ENCODE measurements at places on chromosomes 12 and 14.

GRCh38 chr12:48351022-48351708 is 446 bp upstream of the ZNF641 start:
- peak; percentile 86 for DNase-seq

DNA sequence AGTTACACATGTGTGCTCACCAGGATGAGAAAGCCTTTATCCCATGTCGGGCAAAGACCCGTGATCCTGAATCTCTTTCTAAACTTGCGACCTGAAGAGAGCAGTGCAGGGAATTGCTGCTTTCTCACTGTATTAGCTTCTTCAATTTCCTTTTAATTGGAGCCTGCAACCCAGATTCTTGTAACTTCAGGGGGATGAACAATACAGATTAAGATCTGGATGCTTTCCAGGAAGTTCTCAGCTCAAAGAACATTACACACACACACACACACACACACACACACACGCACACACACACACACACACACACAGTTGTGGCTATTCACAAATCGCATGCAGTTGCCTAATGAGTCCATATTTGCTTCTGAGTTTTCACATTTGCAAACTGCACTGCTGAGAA is 268.3 kb downstream of the NPAS3 start:
- no peak for DNase-seq

DNA sequence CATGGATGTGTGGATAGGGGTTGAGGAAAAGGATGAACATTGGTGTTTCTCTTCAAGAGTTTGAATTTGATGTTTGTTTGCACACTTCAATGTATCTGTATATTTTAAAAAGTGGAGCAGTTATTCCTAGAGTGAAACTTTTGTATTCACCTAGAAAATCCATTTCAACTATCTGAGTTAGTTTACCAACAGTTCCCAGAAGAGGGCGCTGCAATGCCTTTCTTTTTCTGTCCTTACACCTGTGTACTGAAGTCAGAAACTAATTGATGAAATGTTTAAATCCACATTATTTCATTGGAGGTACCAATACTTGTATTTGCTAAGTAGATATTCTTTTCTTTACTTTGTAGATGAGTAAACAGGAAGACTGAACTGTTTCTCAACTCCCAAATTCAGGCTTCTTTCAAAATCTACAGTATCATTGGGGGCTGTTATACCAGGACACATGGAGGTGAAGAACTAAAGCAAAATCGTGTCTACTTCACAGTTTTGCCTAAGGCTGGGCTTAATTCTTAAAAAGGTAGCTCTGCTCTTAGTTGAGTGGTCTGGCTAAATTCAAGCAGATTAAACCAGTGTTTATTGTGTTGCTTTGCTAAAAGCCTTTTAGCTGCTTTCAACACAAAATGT is 26.6 kb upstream of the KLRB1 start:
- no peak for DNase-seq

GRCh38 chr14:103740991-103741689 is 25.5 kb downstream of the ZFYVE21 start:
- DNase-seq = no peak

DNA sequence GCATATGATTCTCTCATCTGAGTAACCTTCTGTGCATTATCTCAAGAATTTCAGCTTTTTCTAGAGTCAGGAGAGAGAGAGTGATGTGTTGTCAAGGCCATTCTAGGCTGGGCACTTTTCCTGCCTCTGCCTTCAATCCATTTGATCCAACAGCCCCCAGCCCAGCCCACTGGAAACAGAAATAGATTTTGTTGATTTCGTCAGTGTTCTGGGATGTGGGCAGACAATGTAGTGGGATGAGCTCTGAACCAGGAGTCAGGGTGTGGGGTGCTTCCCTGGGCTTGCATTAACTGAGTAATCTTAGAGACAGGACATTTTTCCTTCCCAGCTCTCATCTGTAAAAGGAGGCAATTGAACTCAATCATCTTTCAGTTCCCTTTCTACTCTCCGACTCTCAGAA is 42.5 kb upstream of the RPH3A start:
- DNase-seq = no peak

DNA sequence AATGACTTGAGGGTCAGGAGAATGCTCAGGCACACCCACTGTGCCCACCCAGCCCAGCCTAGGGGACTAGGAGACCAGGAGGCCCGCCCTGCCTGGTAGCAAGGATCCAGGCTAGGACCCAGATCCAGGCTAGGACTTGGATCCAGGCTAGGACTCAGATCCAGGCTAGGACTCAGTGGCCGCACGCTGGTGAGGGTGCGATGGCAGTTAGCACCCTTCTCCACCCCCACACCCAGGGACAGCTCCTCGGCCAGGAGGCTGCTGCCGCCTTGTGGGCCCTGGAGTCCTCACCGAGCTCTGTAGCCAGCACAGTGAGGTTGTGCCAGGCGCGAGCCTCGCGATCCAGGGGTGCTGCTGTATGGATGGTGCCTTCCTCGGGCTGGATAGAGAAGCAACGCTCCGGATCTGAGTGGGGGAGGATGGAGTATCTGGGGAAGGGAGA is 5.1 kb downstream of the CDH24 start:
- no peak for DNase-seq

- DNase-seq = no peak
Measured at GRCh38 chr12:89245090-89245489, 107.2 kb downstream of the DUSP6 start.

GRCh38 chr14:67237591-67237990 is 3.6 kb upstream of the PALS1 start:
- DNase-seq = no peak

DNA sequence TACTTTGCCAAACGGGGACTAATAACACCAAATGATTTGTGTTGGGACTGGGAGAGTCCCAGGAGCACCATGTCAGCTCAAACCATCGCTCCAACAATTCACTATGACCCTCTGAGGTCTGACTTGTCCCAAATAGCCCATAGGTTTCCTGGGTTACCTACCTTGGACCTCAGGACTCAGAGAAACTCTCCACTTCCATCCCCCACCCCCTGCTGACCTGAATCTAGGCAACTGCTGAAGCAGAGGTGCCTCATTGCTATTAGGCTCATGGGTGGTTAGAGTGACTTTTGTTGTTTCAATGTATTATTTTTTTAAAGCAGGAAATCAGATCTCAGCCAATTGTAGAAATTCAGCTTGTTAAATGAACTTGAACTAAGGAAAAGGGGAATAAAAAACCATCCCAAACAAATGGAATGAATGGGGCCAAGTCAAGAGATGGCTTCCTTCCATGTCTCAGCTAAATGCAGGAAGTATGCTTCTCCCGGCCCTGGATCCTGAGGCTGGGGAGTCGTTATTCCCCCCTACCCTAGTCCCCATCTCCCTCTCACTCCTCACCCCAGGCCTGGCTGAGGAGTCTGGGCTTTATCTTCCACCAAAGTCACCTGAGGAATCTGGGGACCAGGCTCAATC is 80.9 kb upstream of the SLC24A4 start:
- DNase-seq = no peak

DNA sequence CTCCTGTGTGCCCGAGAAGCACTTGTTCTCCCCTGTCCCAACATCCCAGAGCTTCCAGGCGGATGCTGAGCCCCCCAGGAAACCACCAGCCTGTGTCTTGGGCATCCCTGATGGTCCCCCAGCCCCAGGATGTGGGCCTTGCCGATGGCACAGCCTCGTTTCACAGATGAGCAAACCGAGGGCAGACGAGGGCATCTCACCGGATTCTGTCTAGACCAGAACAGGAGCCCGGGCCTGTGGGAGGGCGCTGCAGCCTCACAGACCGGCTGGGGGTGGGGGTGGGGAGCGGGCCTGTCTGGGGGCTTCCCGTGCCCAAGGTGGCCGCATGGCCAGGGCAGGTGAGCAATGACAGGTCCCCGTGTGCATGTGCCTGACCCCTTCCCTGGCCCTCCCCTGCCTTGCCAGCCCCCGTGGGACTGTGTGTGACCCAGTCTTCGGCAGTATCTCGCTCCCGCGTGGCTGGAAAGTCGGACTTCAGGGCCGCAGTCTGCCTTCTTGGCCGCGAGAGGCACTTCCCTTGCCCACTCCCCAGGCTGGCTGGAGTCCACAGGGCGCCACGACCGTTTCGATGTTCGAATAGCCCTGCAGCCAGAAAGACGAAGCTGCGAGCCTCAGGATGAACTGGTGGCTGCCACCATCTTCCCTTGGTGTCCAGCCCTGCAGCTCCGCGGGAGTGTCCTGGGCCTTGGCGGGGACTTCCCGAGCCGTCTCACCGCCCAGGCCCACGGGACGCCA is 8.9 kb downstream of the RFLNA start:
- DNase-seq = no peak

DNA sequence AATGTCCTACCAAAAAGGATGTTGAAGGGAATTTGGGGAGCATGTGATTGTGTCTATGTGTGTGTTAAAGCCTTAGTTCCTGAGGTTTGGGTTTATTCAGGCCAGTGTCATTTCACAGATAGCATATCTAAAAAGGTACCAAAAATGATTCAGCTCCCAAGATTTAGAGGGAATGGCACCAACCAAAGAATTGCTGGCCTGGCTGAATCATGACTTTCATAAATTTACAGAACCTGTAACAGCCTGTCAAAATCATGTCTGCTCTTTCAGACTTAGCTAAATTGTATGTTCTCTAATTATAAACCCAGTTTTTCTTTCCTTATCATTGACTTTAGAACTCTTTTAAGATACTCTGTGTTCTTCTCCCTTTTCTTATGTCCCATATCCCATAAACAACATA is 231.5 kb downstream of the NUBPL start:
- DNase-seq = no peak

- no peak for DNase-seq
Measured at GRCh38 chr12:83904175-83904574, 1008.4 kb downstream of the SLC6A15 start.

DNA sequence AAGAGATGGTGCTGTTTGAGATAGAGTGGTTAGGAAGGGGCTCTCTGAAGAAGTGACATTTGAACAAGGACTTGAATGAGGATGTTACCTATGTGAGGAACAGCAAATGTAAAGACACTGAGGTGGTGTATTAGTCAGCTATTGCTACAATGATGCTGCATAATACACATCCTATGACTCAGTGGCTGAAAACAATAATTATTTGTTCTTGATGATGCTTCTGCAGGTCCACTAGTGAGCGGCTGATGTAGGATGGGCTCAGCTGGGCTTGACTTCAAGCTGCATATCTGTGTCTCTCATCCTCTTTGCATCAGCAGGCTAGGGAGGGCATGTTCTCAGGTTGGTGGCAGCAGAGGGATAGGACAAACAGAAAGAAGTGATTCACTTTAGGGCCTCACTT is 21.4 kb upstream of the CLMN start:
- no peak for DNase-seq

DNA sequence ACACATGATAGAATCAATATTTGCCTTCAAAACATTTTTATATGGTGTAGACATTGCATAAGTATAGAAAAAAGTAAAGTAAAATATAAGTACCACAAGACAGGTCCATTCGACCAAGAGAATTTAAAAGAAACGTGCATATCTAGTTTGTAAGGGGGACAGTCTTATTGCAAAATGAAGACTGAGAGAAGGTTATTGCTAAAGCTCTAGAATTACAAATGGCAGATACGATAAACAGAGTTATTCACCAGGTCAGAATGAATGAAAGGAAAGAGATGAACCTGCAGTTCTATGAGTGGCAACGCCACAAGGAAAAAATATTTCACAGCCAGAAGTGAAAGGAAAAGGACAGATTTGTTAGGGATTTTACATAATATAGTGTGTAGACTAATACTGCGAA is 224.8 kb downstream of the PTPRO start:
- DNase-seq = no peak

GRCh38 chr12:12562585-12563261 is at the start of gene DUSP16:
DUSP16 (minus strand) TSS chr12:12562863; CDS start chr12:12521098, 41,765 bp downstream.
- DNase-seq = peak; percentile 92

DNA sequence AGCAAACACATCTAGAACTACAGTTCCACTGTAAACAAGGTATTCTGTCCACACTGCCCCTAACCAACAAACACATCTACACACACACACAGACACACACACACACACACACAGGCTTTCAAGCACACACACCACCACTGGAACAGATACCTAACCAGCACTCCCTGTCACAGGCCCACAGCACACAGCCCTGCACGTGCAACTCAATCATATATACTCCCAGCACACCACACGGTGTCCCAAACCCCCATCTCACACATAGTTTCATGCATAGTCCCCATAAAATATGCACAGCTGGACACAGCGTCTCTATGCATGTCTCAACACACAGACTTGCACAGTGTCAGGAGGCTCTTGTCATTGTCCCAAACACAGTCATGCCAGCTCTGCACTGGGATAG is 27.6 kb downstream of the KRT8 start:
- DNase-seq = no peak

- DNase-seq = no peak
Measured at GRCh38 chr12:19967431-19967830, 400.9 kb upstream of the PDE3A start.

- no peak for DNase-seq
Measured at GRCh38 chr12:6452245-6452943, 552 bp downstream of the TAPBPL start.

GRCh38 chr12:11650286-11651281 is 1.1 kb downstream of the ETV6 start:
- DNase-seq = no peak

GRCh38 chr14:63964113-63964512 is 111.3 kb downstream of the SYNE2 start:
- DNase-seq = no peak

- DNase-seq = no peak
Measured at GRCh38 chr14:90349739-90350138, 18.0 kb upstream of the NRDE2 start.
